Forelimb muscle (tissue), 1 donor: ENCODE measurements at places on chromosomes 3 and 15. TPM values are rescaled to one million over a fixed set of nuclear protein-coding genes. Genes with fewer than 3 reads are reported as not detected.

Gene GOLGA8Q
- 2.0 TPM for polyA plus RNA-seq

Gene RAD51
- polyA plus RNA-seq, result 7.0 TPM

Gene ACOX2
- 22.2 TPM for polyA plus RNA-seq

Gene KIF7
- polyA plus RNA-seq, result 5.7 TPM

Gene GOLGA6A
- 0.53 TPM for polyA plus RNA-seq

Gene MCF2L2
- polyA plus RNA-seq, result 0.25 TPM

Gene ADPRH
- 9.3 TPM for polyA plus RNA-seq

Gene CAMP
- polyA plus RNA-seq, result 1.5 TPM

Gene TEX55
- not detected for polyA plus RNA-seq

Gene SLC2A2
- not detected for polyA plus RNA-seq

Gene LIPH
- 0.27 TPM for polyA plus RNA-seq

Gene AMOTL2
- polyA plus RNA-seq, result 38.9 TPM

Gene GP5
- 0.35 TPM for polyA plus RNA-seq

Gene TGM5
- 0.16 TPM for polyA plus RNA-seq

Gene DZIP1L
- polyA plus RNA-seq, result 6.9 TPM

Gene MLF1
- polyA plus RNA-seq, result 88.4 TPM

Gene FBXW12
- polyA plus RNA-seq, result 0.15 TPM

Gene ADAMTSL3
- polyA plus RNA-seq, result 33.1 TPM

Gene HYAL1
- 1.7 TPM for polyA plus RNA-seq

Gene PLA1A
- polyA plus RNA-seq, result 0.22 TPM

Gene TIMP4
- polyA plus RNA-seq, result 2.2 TPM
